ENCODE measurements at places on chromosomes 7 and 10. TPM values are rescaled to one million over a fixed set of nuclear protein-coding genes. Genes with fewer than 3 reads are reported as not detected.

GPR146 gene
- 2.0 TPM for total RNA-seq

DLG5 gene
- 15.5 TPM for total RNA-seq

EPO gene
- 10.3 TPM for total RNA-seq

TUBAL3 gene
- 0.07 TPM for total RNA-seq

FAM237B gene
- total RNA-seq = not detected

PTF1A gene
- total RNA-seq = not detected

INA gene
- 0.04 TPM for total RNA-seq

MBL2 gene
- total RNA-seq = 9.2 TPM

TLL2 gene
- total RNA-seq = not detected

OLAH gene
- total RNA-seq = not detected

KEL gene
- total RNA-seq = not detected

MINDY3 gene
- total RNA-seq = 17.8 TPM

DNA sequence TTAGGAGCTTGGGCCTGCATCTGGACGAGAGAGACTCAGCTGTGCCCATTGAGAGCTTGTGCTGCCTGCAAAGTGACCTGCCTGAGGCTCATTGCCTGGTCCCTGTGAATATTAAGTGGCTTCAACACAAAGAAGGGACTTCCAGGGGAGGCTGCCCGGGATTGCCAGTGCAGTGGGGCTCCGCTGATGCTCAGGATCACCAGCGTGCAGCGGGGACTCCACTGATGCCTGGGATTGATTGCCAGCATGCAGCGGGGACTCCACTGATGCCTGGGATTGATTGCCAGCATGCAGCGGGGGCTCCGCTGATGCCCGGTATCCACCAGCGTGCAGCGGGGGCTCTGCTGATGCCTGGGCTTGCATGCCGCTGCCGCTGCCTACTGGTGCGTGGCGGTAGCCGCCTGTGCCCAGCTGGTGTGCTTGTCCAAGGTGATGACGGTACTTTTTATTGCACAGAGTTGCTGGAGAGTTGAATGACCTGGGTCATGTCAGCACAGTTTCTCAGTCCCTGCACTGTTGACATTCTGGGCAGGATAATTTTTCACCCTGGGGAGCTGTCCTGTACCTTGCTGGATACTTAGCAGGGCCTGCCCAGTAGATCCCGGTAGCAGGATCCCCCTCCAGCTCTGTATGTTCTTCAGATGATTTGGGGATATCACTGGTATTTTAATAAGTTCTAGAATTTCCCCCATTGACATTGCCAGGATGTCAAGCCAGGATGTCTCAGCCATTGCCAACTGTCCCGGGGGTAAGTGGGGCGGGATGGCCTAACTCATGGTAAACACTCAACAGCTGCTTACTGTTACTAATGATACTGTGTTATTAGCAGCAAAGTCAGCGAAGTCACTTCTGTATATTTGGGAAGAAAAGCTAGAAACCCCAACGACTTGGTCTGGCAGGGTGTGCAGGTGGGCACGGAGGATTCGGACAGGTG, 13.0 kb downstream of the DOCK1 start:
- H3K4me1 ChIP-seq = no peaks in the 10 kb centered on the region
- no peaks in the 10 kb centered on the region for H3K27me3 ChIP-seq
- H3K4me3 ChIP-seq = no peak overlapping the region
- no peak overlapping the region for H3K27ac ChIP-seq
- DNase-seq = no peak
- no peaks in the 10 kb centered on the region for H3K36me3 ChIP-seq

GRCh38 chr10:71086439-71087080, 125.8 kb upstream of the UNC5B start:
- H3K4me1 ChIP-seq = no peaks in the 10 kb centered on the region
- no peak overlapping the region for H3K4me3 ChIP-seq
- no peak overlapping the region for H3K27ac ChIP-seq
- H3K27me3 ChIP-seq = peaks cover 39% of the 10 kb centered on the region
- no peaks in the 10 kb centered on the region for H3K36me3 ChIP-seq

DNA sequence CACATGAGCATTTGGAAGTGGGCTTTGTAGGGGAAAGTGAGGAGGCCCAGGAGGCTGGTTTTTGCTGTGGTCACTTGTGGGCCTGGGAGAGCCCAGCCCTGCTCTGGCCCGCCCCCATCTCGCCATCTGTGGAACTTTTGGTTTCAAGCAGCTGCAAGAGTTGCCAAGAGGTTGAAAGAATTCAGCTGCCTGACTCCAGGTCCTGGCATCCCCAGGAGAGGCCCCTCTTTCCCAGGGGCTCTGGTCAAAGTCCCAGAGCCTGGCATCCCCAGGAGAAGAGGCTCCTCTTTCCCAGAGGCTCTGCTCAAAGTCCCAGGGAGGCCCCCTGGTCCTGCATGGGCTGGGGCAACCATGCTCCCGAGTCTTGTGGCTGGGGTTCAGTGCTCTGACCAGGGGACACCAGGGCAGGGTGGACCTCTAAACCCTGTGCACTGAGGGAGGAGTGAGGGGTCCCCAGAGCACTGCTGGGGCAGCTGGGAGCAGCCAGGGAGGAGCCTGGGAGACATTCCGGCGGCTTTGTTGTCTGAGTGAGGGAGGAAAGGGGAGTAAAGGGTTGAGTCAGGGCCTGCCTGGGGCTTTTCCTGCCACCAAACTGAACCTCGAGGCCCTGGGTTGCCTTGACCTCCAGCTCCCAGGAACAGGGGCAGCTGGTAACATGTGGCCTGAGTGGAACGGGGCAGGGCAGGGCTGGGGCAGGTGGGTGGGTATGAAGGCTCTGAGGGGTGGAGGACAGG, 27.7 kb upstream of the CSGALNACT2 start:
- peak; percentile 9 for DNase-seq
- H3K27ac ChIP-seq = no peak overlapping the region
- peaks cover 22% of the 10 kb centered on the region for H3K4me1 ChIP-seq
- H3K4me3 ChIP-seq = no peak overlapping the region

DNA sequence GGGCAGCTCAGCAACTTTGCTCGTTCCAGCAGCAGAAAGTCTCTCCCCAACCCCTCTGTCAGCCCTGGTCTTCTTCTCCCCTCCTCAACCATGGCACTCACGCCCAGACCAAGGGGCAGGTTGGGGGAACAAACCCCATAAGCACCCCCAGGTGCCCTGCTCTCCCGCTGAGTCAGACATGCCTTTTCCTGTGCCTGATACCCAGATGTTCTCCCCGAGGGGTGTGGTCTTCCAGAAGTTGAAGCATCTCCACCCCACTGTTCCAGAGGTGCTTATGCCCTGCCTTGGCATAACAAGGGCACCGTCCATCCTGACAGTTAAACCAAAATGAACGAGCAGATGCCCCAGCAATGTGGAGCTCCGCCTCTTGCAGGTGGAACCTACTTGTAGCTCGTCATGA, 67.1 kb downstream of the C10orf143 start:
- DNase-seq = no peak
- peaks cover 3% of the 10 kb centered on the region for H3K27me3 ChIP-seq
- no peak overlapping the region for H3K27ac ChIP-seq

DNA sequence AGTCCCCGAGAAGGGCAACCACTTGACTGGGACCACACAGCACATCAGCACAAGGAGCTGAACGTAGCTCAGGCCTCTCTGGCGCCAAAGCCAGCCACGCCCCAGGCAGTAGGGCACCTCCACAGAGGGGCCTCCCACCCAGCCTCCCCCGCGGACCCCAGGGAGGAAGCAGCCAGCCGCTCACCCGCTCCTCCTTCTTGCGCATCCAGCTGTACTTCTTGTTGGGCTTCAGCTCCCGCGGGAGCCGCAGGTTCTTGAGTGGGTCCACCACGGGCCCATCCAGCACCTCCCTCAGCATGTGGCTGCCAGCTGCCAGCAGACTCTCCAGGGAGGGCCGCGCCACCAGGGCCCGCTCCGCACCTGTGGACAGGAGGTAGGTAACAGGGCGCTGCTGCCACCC, 61.2 kb downstream of the TNRC18 start:
- no peak overlapping the region for H3K27ac ChIP-seq
- DNase-seq = no peak
- H3K36me3 ChIP-seq = peaks cover 81% of the 10 kb centered on the region
- H3K4me1 ChIP-seq = no peaks in the 10 kb centered on the region
- H3K27me3 ChIP-seq = no peaks in the 10 kb centered on the region

- H3K4me1 ChIP-seq = no peaks in the 10 kb centered on the region
- no peak overlapping the region for H3K4me3 ChIP-seq
- no peak for DNase-seq
- no peaks in the 10 kb centered on the region for H3K36me3 ChIP-seq
Measured at GRCh38 chr10:123704076-123704475, 37.9 kb downstream of the GPR26 start.

DNA sequence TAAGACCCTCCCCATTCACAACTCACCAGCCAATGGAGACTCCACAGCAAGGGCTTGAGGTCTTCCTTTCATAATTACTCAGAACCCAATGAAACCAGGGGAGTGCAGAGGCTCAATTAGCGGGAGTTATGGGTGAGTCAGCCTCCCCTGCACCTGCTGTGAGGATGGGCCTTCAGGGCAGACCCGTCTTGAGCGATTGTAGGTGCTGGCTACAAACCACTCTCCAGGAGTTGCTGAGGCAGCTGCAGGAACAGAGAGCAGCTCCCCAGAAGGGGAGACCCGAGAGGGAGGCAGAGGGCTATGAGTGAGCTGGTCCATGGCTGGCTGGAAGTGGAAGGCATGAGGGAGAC, 58.5 kb upstream of the SORCS3 start:
- 0 out of 2 replicates have a peak, but pooled peaks cover 6% of the 10 kb centered on the region for H3K4me1 ChIP-seq
- H3K27ac ChIP-seq = no peak overlapping the region
- H3K4me3 ChIP-seq = no peak overlapping the region
- H3K36me3 ChIP-seq = no peaks in the 10 kb centered on the region
- no peak for DNase-seq

- DNase-seq = no peak
- H3K4me1 ChIP-seq = no peaks in the 10 kb centered on the region
- no peak overlapping the region for H3K27ac ChIP-seq
Measured at GRCh38 chr10:98815039-98815885, 368.5 kb upstream of the HPS1 start.

DNA sequence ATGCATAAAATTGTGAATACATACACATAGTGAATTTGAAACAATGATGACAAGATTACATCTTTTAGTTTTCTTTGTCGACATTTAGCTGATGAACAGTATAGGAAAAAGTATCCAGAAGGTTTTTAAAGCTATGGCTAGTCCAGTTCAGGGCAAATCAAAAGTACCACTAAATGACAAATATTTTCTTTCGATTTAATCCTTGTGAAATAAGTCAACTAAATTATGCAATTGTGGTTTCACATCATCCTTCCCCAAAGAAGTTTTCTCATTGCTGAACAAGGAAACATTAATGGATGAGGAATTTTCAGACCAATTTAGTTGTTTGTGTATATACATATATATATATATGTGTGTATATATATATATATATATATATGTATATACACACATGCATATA, 774.0 kb downstream of the DNAJB9 start:
- H3K4me1 ChIP-seq = no peaks in the 10 kb centered on the region
- H3K36me3 ChIP-seq = no peaks in the 10 kb centered on the region
- H3K4me3 ChIP-seq = no peak overlapping the region
- no peak overlapping the region for H3K27ac ChIP-seq

- H3K27ac ChIP-seq = no peak overlapping the region
- no peaks in the 10 kb centered on the region for H3K36me3 ChIP-seq
- peak; percentile 21 for DNase-seq
Measured at GRCh38 chr7:75531359-75531821, 39.3 kb downstream of the SPDYE5 start.

- DNase-seq = no peak
- H3K27ac ChIP-seq = no peak overlapping the region
- H3K4me1 ChIP-seq = peaks cover 49% of the 10 kb centered on the region
- peaks cover 18% of the 10 kb centered on the region for H3K27me3 ChIP-seq
Measured at GRCh38 chr10:124128811-124129145, 35.4 kb upstream of the CHST15 start.

DNA sequence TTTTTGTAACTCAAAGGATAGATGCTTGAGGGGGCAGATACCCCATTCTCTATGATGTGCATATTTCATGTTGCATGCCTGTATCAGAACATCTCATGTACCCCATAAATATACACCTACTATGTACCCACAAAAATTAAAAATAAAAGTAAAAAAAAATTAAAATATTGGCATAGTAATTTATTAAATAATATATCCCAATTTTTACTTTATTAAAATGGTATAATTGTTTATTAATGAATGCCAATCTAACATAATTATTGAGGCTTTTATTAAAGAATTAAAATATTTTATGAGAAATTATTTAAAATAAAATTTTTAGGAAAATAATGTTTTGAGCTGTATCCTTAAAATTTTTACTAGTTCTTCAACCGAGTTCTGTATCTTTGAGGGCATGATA, 18.9 kb upstream of the HBP1 start:
- no peak for DNase-seq
- no peak overlapping the region for H3K27ac ChIP-seq
- H3K27me3 ChIP-seq = peaks cover 1% of the 10 kb centered on the region
- H3K4me3 ChIP-seq = no peak overlapping the region

- H3K27ac ChIP-seq = no peak overlapping the region
- H3K27me3 ChIP-seq = no peaks in the 10 kb centered on the region
- no peaks in the 10 kb centered on the region for H3K4me1 ChIP-seq
- no peaks in the 10 kb centered on the region for H3K36me3 ChIP-seq
- DNase-seq = no peak
Measured at GRCh38 chr10:13936826-13937225, 350.1 kb downstream of the PRPF18 start.

Data from HepG2 (cell line).